ENCODE measurements at places on chromosomes 11 and 22.

DNA sequence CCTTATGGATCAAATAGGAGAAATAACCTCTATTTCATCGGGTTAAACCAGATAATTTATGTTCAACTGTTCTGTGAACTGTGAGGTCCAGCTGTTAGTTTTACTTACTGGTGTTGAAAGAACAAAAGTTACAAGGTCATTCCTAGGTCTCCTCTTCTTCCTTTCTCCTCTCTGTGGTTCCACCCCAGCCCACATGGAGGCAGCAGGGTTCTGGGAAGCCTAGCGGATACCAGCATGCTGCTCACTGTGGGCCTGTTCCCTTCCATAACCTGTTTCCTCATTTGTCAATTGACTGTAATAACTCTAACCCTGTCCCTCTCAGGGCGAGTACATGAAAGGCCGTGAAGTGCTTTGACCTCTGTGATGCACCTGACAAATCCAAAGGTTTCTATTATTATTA is 27.8 kb downstream of the RELT start:
- DNase-seq = peak; percentile 53
- H3K36me3 ChIP-seq = peaks cover 3% of the 10 kb centered on the region
- no peaks in the 10 kb centered on the region for H3K4me1 ChIP-seq
- H3K27ac ChIP-seq = no peak overlapping the region
- H3K27me3 ChIP-seq = no peaks in the 10 kb centered on the region
- H3K4me3 ChIP-seq = no peak overlapping the region

DNA sequence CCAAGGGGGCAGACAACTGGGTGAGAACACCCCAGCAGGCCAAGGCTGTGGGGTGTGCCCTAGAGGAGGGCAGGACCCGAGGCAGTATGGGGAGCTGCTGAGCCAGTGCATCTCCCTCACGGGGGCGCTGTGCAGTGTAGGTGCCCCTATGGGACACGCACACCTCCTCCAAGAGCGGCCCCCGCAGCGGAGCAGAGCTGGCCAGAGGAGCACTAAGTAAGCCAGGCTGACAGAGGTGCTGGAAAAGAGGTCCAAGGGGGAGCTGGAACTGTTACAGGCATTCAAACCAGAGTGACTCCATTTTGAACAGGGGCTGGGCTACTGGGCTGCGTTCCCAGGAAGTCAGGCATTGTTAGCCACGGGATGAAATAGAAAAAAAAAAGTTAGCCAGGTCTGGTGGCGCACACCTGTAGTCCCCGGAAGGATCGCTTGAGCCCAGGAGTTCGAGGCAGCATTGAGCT is 41.8 kb downstream of the TST start:
- H3K4me3 ChIP-seq = no peak overlapping the region
- H3K36me3 ChIP-seq = no peaks in the 10 kb centered on the region
- H3K4me1 ChIP-seq = peaks cover 7% of the 10 kb centered on the region
- H3K27me3 ChIP-seq = no peaks in the 10 kb centered on the region

DNA sequence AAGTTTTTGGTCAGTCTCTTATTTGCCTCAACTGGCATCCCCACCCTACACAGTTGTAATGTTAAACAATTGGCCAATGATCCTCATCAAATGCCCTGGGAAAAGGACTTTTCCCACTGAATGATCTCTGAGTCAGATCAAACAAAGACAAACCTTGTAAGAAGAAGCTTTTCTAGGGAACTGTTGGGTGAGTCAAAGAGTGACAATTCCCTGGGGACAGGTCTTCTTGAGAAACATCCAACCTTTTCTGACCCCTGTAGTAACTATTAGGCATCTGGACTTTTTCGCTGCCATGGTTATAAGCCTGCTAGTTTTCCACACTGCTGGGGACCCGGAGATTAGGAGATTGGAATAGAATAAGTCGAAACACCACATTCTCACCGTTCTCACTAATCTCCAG is 789.8 kb upstream of the API5 start:
- no peak for DNase-seq
- no peaks in the 10 kb centered on the region for H3K36me3 ChIP-seq
- H3K27ac ChIP-seq = no peak overlapping the region
- H3K4me3 ChIP-seq = no peak overlapping the region

DNA sequence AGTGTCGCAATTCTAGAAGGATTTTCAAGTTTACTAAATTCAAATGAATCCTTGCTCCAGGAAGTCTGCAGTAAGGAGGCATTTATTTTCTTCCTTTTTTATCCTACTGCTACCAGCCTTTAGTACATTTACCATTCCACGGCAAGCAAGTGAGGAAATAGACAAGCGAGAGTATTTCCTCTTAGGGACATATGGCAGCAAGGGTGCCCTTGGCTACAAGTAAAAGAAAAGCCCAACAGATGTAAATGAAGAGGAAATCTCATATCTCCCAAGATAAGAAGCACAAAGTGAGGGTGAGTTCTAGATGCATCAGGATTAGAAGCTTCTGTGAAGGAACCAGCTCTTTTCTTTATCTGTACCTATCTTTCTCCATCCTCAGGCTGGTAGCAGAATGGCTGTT is 37.8 kb upstream of the FZD4 start:
- no peaks in the 10 kb centered on the region for H3K27me3 ChIP-seq
- no peaks in the 10 kb centered on the region for H3K36me3 ChIP-seq
- no peak overlapping the region for H3K27ac ChIP-seq

GRCh38 chr22:45762545-45763235 is 91.1 kb downstream of the ATXN10 start:
- no peak overlapping the region for H3K27ac ChIP-seq
- no peak for DNase-seq
- no peak overlapping the region for H3K4me3 ChIP-seq
- no peaks in the 10 kb centered on the region for H3K27me3 ChIP-seq
- H3K36me3 ChIP-seq = peaks cover 16% of the 10 kb centered on the region

- DNase-seq = peak; percentile 85
- H3K4me1 ChIP-seq = peaks cover 3% of the 10 kb centered on the region
- H3K4me3 ChIP-seq = no peak overlapping the region
- no peaks in the 10 kb centered on the region for H3K27me3 ChIP-seq
- no peaks in the 10 kb centered on the region for H3K36me3 ChIP-seq
- peak overlapping the region; percentile 85 for H3K27ac ChIP-seq
Measured at GRCh38 chr11:130166457-130166784, 6.8 kb downstream of the ST14 start.

DNA sequence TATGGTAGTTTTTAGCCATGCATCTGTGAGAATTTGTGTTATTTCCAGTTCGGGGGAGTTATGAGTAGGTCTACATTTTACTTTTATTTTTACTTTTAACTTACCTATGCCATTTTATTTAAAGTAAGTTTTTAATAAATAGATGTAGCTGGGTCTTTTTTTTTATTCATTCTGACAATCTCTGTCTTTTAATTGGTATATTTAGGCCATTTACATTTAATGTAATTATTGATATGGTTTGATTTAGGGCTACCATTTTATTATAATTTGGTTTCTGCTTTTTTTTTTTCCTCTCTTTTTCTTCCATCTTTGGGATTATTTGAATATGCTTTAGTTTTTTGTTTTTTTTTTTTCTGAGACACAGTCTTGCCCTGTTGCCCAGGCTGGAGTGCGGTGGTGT is 1.9 kb downstream of the SWAP70 start:
- H3K4me3 ChIP-seq = no peak overlapping the region
- no peak for DNase-seq
- peaks cover 3% of the 10 kb centered on the region for H3K4me1 ChIP-seq
- no peaks in the 10 kb centered on the region for H3K27me3 ChIP-seq

GRCh38 chr11:85027346-85027745 is 599.8 kb downstream of the DLG2 start:
- no peak for DNase-seq
- H3K27me3 ChIP-seq = no peaks in the 10 kb centered on the region
- no peak overlapping the region for H3K4me3 ChIP-seq
- H3K27ac ChIP-seq = no peak overlapping the region

DNA sequence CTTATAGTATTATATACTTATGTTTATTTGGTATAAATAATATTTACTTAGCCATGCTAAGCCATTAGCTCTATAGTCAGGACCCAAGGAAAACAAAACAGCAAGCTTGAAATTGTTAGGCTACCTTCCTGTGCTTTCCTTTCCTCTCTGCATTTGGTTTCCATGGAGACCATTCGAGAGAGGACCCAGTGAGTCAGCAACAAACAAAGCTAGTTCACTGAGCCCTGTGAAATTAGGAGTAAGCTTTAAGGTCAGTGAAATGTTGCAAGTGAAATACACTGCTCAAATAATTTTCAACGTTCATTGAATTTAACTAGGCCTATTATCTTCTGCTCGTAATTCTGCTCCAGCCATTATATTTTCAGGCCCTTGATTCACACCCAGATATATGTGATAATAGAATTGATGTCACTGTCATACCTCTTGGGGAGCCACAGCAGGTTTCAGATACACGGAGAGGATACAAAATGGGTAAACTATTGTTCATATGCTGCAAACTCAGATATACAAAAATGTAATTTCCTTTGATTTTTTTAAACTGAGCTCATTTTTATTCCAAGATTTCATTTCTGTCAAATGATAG is 9.1 kb upstream of the OR10D3 start:
- no peaks in the 10 kb centered on the region for H3K36me3 ChIP-seq
- H3K27me3 ChIP-seq = no peaks in the 10 kb centered on the region
- no peak overlapping the region for H3K27ac ChIP-seq
- DNase-seq = no peak
- no peaks in the 10 kb centered on the region for H3K4me1 ChIP-seq

DNA sequence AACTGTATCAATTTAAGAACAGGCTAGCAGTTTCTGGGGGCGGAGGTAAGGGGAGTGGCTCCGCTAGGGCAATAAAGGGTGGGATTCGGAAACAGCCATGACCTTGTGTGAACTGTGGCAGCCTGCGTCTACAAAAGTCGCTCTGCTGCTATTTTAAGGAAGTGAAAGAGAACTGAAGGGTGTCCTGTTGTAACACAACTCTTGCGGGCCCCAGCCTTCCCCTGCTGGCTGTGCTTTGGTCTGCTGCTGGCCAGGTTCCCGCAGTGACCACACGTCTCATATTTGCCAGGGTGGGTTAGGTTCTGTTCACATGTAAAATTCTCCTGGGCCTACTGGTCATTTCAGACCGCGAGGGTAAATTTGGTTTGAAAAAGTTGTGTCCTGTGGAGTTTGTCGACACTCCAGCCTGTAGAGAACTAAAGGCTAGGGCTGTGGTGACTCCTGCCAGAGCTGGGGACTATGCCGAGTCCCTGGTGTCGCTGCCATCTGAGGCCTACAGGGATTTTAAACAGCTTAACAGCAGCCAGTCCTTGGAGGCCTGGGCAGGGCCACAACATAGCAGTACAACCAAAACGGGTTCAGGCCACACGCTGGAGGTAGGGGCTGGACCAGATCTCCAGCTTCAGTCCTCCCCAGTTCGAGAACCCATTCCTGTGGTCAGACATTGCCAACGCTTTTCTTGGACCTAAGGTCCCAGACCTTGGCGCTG is 1.1 kb upstream of the PPFIBP2 start:
- H3K36me3 ChIP-seq = no peaks in the 10 kb centered on the region
- H3K27ac ChIP-seq = peak overlapping the region; percentile 85
- H3K4me1 ChIP-seq = peaks cover 30% of the 10 kb centered on the region
- peak; percentile 73 for DNase-seq
- H3K4me3 ChIP-seq = peak overlapping the region; percentile 88

DNA sequence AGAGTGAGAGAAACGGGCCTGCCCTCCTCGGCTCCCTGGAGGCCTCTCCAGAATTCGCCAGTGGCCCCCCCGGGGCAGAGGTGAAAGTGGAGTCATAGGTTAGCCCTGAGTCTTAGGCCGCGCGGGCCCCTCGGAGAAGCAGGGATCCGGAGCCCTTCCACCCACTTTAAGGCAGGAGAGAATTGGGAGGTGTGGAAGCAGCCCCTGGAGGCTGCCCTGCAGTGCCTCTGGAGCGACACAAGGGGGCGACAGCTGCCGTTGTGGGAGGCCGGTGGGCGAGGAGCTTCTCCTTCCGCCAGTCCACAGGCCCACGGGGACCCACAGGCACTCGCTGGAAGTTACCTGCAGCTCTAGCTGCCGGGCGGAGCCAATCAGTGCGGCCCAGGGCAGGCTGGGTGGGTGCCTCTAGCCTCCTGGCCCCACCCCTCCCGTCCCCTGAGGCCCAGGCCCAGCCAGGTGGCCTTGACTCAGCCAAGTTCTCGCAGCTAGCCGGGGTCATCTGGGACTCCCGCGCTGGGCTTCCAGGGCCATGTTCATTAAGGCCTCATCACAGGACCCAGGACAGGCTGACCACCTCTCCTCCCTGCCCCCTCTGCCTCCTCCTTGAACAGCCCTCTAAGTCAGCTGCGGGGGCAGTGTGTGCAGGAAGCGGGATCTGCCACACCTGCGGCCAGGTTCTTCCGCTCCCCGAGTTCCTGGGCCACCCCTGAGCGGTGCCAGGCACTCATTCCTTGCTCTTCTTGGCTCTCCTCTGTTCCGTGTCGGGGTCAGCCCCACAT is 5.0 kb downstream of the DGKZ start:
- no peaks in the 10 kb centered on the region for H3K27me3 ChIP-seq
- no peak overlapping the region for H3K4me3 ChIP-seq
- H3K27ac ChIP-seq = no peak overlapping the region
- peaks cover 59% of the 10 kb centered on the region for H3K36me3 ChIP-seq
- peak; percentile 65 for DNase-seq
- peaks cover 7% of the 10 kb centered on the region for H3K4me1 ChIP-seq

- H3K27ac ChIP-seq = no peak overlapping the region
- no peaks in the 10 kb centered on the region for H3K4me1 ChIP-seq
- H3K4me3 ChIP-seq = no peak overlapping the region
- peaks cover 3% of the 10 kb centered on the region for H3K27me3 ChIP-seq
Measured at GRCh38 chr11:114929351-114930000, 251.1 kb downstream of the NXPE2 start.

DNA sequence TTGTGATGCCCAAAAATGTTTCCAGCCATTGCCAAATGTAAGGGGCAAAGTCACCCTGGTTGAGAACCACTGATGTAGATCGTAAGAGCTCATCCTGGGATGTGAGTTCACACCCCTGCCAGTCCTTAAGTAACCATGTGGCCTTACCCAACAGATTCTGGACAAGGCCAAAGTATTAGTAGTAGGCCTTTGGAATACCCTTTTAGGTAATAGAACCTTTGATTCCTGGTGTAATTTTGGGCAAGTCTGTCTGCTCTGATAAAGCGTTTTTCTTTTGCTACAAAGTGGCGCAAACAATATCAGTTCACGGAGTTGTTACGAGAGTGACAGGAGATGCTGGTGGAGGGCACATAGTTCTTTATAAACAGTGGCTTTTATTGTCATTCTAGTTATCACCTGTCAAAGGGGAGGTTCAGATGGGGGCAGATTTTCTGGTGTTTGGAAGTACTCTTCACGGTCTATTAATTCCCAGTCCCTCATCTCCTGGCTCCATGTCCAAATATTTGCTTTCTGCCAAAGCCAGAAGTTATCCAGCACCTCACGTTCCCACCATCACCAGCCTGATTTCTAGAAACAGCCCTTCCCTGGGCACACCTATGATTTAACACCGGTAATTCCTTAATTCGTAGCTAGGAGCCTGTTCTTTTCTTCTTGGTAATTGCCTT is 73.8 kb upstream of the CRYBB3 start:
- no peaks in the 10 kb centered on the region for H3K36me3 ChIP-seq
- H3K27ac ChIP-seq = no peak overlapping the region
- no peak for DNase-seq
- H3K27me3 ChIP-seq = no peaks in the 10 kb centered on the region

GRCh38 chr11:40302669-40303068 is 1156.8 kb downstream of the LRRC4C start:
- no peak overlapping the region for H3K27ac ChIP-seq
- no peaks in the 10 kb centered on the region for H3K27me3 ChIP-seq
- H3K4me1 ChIP-seq = no peaks in the 10 kb centered on the region
